ENCODE measurements at places on chromosomes 1 and 21. TPM values are rescaled to one million over a fixed set of nuclear protein-coding genes. Genes with fewer than 3 reads are reported as not detected.

PTGFRN gene
- total RNA-seq, result 141 TPM

AMY2B gene
- 25.1 TPM for total RNA-seq

AZIN2 gene
- total RNA-seq, result 3.3 TPM

GBP1 gene
- 5.7 TPM for total RNA-seq

CYP4A11 gene
- not detected for total RNA-seq

IGSF5 gene
- total RNA-seq, result 2.9 TPM

RAB3B gene
- 0.04 TPM for total RNA-seq

DNASE2B gene
- not detected for total RNA-seq

ESPN gene
- 0.47 TPM for total RNA-seq

MYCL gene
- total RNA-seq, result 1.3 TPM

PSRC1 gene
- 2.4 TPM for total RNA-seq

AMPD1 gene
- total RNA-seq, result not detected

TNFAIP8L2 gene
- 4.8 TPM for total RNA-seq

APCS gene
- not detected for total RNA-seq

OR2T11 gene
- not detected for total RNA-seq

All from right atrium auricular region (tissue), 2 donors.